Motor neuron (in vitro differentiated cells): ENCODE measurements at places on chromosomes 5 and 9. TPM values are rescaled to one million over a fixed set of nuclear protein-coding genes. Genes with fewer than 3 reads are reported as not detected.

- no peak for ATAC-seq
Observed at GRCh38 chr9:89243296-89244061, 64.9 kb upstream of the SHC3 start.

DNA sequence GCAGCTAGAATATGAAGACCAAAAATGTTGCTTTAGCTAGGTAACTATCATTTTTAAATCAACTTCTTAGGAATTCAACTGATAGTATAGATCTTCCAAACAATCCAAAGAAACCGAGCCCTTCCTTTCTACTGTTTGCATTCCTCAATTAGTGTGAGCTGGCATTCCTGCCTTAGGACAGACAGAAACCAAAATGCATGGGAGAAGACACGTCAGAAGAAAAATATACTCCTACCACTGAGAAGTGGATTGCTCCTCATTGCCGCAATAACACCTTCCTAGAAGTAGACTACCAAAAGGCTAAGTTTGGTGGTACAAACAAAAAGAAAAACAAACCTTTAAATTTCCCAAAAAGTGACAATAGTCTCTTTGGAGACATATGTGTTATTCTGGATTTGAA, 440.0 kb downstream of the SEMA5A start:
- no peak for ATAC-seq

The C1QTNF3 gene
- 4.4 and 5.5 TPM in 2 replicates for total RNA-seq

The CAPSL gene
- not detected in 2 replicates for total RNA-seq

The MED10 gene
- 83.1 and 87.1 TPM in 2 replicates for total RNA-seq

The LCN15 gene
- 0.43 and 0.58 TPM in 2 replicates for total RNA-seq

GRCh38 chr9:115008536-115009270, 78.3 kb upstream of the TNFSF8 start:
- ATAC-seq: peak; percentile 96

The SFXN1 gene
- 45.9 and 60.9 TPM in 2 replicates for total RNA-seq

The FOXD4 gene
- total RNA-seq: 0.09 and 0.31 TPM in 2 replicates

DNA sequence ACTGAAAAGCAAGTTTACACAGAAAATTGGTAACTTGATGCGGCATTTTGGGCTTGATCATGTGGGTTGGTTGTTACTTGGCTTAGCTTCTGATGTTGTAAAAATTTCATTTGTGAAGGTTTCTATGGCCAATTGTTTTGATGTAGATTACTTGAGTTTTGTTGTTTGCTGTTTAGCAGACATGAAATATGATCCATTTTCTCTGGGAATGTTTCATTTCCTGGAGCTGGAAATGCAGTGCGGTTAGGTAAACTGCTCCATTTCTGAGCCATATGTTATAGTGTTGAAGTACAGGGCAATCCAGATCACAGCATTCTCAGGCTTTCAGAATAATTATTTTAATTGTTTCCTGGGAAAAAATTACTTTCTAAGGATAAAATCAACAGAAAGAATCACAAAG, 396.9 kb downstream of the ENC1 start:
- ATAC-seq: no peak

GRCh38 chr5:135934939-135935338, 19.8 kb downstream of the LECT2 start:
- no peak for ATAC-seq

- no peak for ATAC-seq
Observed at GRCh38 chr9:130694205-130694604, 625 bp downstream of the EXOSC2 start.

DNA sequence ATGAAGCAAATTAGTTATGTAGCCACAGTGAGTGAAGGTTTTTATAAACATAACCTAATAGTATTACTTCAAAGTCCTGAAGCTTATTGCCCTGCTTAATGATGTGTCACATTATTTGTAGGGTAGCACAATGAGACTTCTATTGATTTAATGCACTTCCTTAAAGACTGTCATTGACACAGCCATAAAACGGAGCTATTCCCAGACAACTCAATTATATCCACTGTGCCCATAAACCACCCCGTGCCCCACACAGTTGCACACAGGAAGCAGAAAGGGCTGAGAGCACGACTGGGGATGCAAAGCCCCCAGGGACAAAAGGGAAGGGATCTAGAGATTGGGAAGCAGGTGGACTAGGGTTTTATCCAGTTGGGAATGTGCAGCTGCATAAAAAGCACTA, 37.0 kb downstream of the TRIM32 start:
- ATAC-seq: no peak

DNA sequence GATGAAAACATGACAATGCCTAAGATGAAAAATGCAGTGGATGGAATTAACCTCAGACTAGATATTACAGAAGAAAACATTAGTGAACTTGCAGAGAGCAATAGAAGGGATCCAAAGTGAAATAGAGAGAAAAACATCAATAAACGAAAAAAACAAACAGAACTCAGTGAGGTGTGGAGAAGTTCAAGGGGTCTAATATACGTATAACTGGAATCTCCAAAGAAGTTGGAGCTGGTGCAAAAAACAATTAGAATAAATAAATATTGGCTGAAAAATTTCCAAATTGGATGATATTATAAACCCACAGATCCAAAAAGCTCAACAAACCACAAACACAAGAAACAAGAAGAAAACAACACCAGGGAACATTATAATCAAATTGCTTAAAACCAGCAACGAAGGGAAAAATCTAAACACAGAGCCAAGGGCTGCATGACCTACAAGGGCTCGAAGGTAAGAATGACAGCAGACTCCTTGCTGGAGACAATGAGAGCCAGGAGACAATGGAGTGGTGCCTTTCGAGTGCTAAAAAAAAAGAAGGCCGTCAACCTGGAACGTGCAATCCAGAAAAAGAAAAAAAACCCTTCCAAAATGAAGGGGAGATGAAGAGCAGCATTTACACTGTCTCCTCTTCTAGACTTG, 11.8 kb downstream of the FAM163B start:
- no peak for ATAC-seq

DNA sequence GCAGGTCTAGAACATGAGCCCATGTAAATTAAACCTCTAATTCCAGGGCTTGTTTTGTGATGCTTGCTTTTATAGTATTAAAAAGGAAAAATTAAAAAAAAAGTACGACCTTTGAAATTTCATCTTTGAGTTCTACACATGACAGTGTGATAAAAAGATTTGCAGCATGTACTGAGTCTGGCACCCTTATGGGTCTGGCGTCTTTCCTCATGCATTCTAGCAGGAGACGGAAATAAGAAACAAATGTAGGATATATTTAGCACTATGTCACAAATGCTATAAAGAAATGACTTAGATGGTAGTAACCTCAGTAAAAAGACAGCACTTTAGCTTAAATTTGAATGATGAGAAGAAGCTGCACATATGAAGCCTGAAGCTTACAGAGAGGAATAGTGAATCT, 1474.3 kb upstream of the CDH6 start:
- no peak for ATAC-seq

The SEMA5A gene
- total RNA-seq: 98.5 and 99.2 TPM in 2 replicates

GRCh38 chr5:89934069-89934468, 475.5 kb downstream of the CETN3 start:
- ATAC-seq: no peak

DNA sequence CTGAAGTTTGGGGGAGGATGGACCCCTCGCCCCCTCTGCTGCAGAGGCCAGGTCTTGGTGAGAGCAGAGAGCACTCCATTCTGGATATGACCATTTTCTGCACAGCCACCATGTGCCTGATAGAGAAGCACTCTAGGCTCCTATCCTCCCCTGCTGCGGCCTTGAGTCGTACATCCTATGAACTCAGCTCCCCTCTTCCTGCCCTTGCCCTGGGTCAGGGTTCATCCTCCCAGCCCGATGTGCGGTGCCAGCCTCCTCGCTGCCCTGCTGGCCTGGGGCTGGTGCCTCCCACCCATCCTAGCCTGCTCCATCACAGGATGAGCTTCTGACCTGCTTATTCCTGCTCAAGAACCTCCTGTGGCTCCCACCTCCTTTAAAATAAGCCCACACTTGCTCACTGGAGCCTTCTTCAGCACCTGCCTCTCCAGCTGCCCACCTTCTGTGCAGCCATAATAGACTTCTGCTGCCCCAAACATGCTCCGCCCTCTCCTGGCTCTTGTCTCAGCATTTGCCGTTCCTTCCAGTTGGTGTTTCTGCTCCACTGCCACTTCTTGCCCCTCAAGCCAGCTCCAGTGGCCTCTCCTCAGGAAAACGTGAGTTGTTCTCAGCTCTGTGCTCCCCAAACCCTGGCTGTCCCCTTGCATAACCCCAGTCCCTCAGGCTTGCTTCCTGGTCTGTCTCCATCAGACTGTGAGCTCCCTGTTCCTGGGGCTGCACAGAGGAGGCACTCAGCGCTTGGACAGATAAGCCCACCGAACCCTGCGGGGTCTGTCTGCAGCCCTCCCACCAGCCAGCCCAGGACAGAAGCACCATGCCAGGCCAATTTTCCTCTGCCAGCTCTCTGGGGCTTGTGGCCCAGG, 22.3 kb upstream of the TTLL11 start:
- no peak for ATAC-seq

- no peak for ATAC-seq
Observed at GRCh38 chr5:109614301-109614700, 75.4 kb upstream of the MAN2A1 start.
